ENCODE measurements at places on chromosomes 2 and 18.

GRCh38 chr2:173664513-173664910, 300.7 kb downstream of the SP3 start:
- DNase-seq = no peak

- no peak for DNase-seq
Observed at GRCh38 chr2:106109675-106110424, 84.3 kb downstream of the UXS1 start.

DNA sequence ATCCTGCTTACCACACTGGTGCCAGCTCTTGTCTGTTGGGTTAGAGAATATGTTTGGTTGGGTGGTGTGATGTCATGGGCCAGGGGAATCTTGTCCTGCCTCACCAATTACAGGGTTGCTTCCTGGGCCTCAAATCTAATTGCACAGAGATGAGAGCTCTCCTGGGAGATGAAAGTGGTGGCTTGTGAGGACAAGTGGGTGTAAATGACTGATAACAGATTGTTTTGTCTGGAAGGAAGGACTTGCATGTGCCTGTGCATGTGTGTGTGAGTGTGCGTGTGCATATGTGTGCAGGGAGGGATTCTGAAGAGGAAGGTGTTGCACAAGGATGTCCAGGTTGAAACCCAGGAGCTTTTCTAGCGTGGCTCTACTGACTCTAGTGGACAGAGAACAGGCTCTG, 271.9 kb downstream of the LOXHD1 start:
- no peak for DNase-seq

GRCh38 chr2:100260712-100261620, 61.3 kb downstream of the LONRF2 start:
- DNase-seq = peak; percentile 68

GRCh38 chr2:241039416-241039815, 41.0 kb downstream of the SNED1 start:
- no peak for DNase-seq

GRCh38 chr2:43110442-43110871, 115.9 kb downstream of the ZFP36L2 start:
- DNase-seq = no peak

DNA sequence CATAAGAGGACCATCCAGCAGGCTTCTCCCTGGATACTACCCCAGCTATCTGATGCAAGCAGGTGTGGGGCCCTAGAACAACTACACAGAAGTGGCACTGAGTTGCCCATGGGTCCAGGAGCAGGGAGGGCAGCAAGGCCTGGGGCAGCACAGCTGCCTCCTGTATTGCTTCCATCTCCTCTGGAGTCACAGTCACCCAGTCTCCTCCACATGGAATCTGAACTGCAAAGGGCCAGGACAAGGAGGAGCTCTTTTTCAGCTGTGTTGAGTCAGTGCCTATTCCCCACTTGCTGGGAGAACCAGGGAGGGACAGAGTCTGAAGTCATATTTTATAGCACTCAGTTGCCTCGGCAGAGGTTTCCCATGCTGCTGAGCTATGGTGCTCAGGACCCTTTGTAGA, 67.9 kb upstream of the ALPP start:
- DNase-seq = no peak

DNA sequence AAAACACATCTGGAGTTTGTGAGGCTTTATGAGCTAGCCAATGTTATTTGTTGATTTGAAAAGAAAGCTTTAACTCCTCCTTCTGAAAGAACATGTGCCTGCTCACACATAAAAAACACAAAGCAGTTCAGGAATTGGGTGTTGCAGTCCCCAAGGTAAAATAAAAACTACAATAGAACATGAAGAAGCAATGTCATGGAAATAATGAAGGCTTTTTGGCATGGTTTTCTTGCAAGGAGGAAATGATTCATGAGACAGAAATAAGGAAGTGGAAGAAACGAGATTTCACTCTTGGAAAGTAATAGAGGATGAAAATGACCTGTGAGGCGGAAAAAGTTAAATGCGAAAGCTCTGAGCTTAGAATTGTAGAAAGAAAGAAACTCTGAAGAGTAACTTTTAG, 81.1 kb downstream of the TRIB2 start:
- no peak for DNase-seq

GRCh38 chr2:222899413-222900181, 38.8 kb downstream of the ACSL3 start:
- no peak for DNase-seq

GRCh38 chr18:61738488-61738887, 154.3 kb downstream of the RNF152 start:
- no peak for DNase-seq

- DNase-seq = no peak
Observed at GRCh38 chr2:75865702-75866101, 155.0 kb upstream of the GCFC2 start.

DNA sequence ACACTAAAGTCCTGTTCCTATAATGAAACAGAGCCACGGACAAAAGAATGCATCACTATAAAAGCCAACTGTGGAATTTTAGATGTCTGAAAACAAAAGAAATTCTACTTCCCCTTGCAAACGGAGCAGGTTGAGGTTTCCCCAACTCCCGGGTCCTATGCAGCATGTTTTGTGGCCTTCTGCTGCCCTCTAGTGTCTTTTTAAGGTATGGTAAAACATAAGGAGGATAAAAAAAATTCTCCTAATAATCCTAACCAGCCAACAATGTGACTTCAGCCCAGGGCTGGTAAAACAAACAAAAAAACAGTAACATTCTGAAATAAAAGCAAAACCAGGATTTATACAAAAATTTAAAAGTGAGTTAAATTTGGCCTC, 539.5 kb downstream of the NRXN1 start:
- DNase-seq = peak; percentile 79

- DNase-seq = peak; percentile 17
Observed at GRCh38 chr2:42438685-42439084, 55.1 kb downstream of the KCNG3 start.

GRCh38 chr2:651951-652373, 25.2 kb downstream of the TMEM18 start:
- DNase-seq = no peak

GRCh38 chr2:70871398-70872211, 36.0 kb upstream of the CD207 start:
- peak; percentile 75 for DNase-seq

- DNase-seq = no peak
Observed at GRCh38 chr2:95122197-95122551, 566 bp upstream of the MRPS5 start.

DNA sequence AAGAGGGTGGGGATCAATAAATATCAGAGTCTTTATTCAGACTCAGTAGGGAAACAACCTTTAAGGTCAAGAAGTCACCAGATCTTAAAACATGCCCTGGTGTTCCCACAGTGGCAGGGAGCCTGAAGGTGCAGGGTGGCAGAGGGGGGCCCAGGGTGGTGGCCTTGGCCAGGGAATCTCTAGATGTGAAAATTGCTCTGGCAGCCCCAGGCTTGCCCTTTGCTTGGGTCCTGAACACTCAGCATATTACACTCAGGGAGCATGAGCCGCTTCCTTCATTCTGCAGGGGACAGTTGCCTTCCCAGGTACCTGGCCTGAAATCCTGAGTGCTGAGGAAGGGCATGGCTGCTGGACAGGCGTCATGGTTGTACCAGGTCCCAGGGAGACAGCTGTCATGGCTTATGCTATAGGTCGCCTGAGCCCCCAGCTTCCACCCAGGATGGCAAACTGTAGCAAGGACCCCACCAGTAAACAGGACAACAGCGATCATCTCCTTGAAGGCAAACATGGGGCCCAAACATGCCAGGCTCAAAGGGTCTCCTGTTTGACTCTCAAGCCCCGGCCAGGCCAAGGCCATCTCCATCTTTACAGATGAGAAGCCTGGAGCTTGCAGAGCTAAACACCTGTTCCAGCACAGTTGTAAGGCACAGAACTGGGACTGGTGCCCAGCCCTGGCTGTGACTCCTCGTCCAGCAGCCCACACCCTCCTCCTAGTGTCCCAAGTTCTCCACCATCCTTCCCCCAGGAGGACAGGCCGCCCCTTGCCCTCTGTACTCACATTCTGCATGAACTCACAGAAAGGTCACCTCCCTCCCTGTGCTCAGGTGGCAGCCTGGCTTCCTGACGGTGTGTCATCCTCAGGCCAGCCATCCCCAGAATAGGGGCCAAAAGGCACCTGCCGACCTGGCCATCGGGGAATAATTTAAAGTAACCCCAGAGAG, 14.6 kb downstream of the ABCG8 start:
- no peak for DNase-seq

DNA sequence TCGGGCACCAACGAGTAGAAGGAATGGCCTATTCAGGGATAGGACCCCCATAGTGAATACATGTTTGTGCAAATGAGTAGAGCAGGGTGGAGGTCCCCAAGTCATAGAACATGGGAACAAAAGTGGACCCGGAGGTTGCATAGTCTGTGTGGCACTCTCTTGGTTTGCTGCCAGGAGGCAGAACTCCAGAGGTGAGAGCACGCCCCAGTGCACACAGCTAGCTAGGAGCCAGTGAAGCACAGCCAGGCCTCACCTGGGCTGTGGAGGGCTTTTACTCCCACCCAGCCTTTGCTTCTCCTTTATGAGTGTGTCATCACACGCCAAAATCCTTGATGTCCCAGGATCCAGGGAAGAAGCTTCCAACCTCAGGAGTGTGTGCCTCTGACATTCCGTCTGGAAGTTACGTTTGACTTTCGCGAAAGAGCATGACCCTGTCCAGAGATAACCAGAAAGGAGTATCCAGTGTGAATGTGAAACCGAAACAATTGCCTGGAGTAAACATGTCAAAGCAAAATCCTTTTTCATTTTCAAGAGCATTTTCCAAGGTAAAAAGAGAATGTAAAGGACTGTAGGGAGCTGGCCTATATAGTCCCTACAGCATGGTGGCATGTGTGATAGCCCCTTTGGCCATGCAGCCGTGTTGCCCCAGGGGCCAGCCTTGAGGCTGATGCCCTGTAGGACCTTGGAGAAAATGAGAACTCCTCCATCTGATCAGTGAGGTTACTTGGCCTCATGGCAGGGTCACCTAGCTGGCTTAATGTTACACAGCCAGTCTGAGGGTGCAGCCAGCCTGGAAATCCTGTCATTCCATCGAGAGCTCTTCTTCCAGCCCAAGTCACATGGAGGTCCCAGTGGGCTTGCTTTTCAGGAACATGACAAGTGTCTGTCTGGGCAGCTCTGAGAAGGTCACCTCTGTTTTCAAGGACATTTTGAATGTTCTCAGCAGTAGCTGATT, 8.8 kb downstream of the TRIB2 start:
- no peak for DNase-seq

GRCh38 chr2:76760367-76760704, 761.8 kb downstream of the LRRTM4 start:
- no peak for DNase-seq

GRCh38 chr18:74819433-74820059, 221.9 kb downstream of the ZNF407 start:
- DNase-seq = no peak

GRCh38 chr2:113977660-113978523, 88.0 kb downstream of the ACTR3 start:
- DNase-seq = no peak

DNA sequence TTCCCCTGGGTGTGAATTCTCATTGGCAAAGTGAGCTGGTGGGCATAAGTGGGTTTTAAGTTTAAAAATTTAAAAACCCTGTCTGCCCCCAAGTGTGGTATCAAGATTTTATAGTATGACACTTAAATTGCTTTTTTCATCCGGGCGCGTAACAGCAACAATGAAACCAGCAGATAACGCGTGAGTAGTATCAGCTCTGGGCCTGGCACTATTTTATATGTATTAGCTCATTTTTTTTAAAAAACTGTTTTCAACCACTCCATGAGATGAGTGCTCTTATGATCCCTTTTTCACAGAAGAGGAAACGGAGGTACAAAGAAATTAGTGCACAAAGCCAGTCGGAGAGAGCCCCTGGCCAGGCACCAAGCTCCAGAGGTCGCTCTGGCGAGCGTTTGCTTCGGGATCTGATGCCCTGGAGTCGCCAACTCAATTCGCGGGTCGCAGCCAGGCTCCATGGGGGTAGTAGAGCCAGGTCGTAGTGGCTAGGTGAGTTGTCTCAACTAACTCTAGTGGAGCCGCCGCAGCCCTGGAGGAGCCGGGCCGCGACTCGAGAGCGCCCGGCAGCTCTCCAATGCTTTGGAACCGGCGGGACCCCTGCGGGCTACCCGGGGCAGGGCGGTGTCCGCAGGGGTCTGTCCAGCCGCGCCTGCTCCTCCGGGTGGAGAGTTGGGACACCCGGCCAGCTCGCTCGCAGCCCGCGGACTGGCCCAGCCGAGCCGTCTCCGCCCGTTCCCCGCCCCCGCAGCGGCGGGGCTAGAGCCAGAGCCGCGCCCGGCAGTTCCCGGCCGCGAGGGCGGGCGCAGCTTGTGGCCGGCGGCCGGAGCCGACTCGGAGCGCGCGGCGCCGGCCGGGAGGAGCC, at the start of gene IL1R1:
IL1R1 (plus strand) TSS at position 777 of the 859 bp plus-strand sequence. CDS start 14,979 bp downstream, outside the sequence.
- no peak for DNase-seq

DNA sequence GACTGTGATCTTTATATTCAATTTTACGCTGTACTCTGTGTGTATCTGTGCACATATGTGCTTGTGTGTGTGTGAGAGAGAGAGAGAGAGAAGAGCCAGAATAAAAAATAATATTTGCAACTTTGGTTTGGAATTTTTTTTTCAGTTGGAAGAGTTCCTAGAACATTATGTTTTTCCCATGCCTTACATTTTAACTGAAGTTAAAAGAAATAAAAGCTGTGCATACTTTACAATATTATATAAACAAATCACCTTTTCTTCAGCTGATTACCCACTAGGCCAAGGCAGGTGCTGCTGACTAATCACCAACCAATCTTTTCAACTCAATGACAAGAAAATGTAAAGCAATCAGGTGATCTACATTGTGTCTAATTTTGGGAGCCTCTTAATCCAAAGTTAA, 366.3 kb downstream of the NYAP2 start:
- no peak for DNase-seq

- DNase-seq = no peak
Observed at GRCh38 chr2:134407154-134407890, 153.4 kb downstream of the MGAT5 start.

DNA sequence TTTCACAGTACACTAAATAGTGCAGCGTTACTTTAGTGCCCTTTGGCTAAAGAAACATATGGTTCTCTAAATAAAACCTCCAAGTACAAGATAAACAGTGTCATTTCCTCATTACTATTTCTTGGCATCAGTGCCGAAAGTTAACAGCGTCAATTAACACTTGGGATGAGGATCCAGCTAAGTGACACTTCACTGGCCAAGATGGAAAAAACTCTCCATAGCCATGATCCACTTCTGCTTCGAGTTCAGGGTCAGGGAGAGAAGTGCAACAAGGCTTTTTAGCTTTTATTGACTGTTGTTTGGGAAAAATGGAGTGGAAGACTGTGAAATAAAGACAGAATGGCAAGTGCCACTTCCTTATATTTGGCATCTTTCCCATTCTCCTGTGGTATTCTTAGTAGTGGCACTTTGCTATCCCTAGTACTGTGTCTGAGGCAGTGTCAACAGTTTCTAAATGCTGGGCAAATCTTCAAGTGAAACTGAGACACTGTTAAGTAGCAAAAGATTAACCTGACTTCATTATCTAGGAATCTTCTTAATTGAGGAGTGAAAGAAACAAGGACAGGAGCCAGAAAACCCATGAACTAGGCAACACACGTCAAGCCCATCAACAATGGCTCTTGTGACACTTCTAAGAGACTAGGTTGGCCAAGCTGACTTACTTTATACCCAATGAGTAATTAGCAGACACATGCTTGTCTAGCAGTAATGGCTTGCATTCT, 222.5 kb upstream of the SESTD1 start:
- no peak for DNase-seq

- DNase-seq = no peak
Observed at GRCh38 chr2:181008407-181008806, 28.0 kb downstream of the UBE2E3 start.
